ENCODE measurements at places on chromosomes 3 and 15.

DNA sequence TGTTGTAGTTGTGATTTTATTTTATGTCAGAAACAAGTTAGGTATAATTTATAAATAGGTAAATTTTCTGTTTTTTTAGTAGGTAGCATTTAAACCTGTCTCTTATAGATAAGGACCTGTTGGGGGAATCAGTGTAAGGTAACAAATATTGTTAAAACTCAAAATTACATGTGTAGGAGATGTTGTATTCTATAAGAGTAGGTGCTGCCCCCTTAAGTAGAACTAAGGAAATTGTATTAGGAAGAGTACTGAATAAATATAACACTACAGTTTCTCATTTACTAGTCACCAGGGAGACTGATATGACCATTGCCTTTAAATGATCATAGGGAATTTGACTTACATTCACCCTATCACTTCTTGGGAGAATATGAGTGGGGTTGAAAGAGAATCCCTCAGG, 31.2 kb downstream of the SLC25A36 start:
- no peak for DNase-seq

DNA sequence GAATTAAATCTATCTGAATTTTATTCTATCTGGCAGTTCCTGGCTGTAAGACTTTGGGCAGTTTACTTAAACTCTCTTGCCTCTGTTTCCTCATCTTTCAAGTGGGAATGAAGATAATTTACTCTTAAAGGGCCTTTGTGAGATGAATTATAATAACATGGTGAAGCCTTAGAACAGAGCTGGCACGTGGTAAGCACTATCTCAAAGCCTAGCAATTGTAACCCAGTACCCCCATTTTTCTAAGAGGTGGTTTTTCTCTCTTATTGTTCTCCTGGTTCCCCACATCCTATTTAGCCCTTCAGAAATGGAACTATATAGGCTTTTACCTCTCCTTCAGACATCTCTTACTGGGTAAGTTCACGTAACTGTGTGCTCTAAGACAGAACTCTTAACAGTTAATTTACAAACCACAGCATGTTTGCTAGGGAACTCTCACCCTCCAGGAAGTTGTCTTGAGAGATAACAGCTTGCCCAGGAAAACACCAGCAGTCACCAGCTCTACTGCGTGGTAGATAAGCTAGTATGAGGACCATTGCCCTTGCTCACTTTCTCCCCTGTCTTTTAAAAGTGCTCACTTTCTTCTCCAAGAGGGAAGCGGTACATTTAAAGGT, 12.3 kb upstream of the CRBN start:
- no peak for DNase-seq

DNA sequence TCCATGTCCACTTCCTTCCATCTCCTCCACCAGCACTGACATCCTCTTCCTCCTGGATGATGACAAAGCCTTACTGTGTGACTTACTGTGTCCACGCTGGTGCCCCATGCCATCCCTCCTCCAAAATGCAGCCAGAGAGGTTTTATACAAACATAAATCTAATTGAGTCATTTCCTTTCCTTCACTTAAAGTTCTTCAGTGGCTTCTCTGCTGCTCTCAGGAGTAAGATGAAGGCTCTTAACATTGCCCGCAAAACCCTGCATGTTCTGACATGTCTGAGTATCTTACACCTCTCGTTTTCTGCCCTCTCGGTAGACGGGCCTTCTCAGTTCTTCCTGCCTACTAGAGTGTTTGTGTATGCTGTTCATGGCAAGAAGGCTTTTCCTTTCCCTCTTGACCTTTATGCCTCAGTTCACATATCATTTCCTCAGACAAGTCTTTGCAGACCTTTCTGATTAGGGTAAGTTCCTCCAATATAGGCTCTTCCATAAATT, 175.5 kb downstream of the CFAP20DC start:
- no peak for DNase-seq

DNA sequence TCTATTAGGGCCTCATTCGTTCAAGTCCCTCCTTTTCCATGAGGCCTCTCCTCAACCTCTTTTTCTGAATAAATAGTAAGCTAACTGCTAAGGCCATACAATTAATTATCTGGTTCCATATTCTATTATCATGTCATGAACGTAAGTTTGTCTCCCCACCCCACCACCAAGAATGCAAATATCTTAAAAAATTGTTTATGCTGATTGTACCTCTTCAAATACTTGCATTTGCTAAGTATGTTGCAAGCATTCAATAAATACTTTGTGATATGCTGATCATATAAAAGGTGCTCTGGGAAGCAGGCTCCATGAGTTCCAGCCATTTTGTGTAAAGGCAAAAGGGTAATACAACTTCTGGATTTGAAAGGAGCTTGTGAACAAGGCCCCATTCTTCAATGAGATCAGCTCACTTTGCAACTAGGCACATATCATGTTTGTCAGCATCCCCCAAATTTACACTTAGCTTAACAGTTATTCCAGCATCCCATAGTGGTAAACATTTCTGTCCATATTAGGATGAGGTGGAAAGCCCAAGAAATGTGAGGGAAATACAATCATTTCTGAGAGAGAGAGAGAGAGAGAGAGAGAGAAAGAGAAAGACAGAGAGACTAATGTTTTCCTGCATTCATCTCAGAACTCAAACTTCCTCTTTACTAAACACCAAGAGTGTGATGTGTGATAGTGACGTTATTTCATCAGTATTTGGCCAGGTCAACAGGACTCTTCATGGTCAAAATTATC, 33.2 kb downstream of the SLC12A8 start:
- no peak for DNase-seq

GRCh38 chr15:46751303-46751702, 966.0 kb upstream of the SEMA6D start:
- no peak for DNase-seq

GRCh38 chr3:124652009-124652408, 78.2 kb upstream of the UMPS start:
- DNase-seq = no peak

DNA sequence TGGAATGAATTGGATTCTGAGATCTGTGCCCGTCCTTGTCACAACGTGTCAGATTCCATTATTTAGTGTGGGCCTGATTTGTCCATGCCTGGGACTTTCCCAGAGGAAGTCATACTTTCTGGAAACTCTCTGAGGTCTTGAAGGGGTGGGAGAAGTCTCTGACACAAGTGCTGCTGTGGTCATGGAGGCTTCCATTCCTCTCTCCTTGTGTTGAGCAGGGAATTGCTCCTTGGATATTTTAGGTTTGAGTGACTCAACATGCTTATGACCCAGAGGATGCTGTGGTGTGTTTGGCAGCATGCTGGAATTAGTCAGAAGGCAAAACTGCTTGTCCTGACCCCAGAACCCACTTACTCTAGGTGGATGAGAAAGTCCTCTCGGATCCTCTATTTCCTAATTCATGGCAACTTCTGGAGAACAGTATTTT, 132.1 kb downstream of the LPP start:
- DNase-seq = no peak

GRCh38 chr3:85631070-85631469, 672.3 kb downstream of the CADM2 start:
- DNase-seq = no peak

DNA sequence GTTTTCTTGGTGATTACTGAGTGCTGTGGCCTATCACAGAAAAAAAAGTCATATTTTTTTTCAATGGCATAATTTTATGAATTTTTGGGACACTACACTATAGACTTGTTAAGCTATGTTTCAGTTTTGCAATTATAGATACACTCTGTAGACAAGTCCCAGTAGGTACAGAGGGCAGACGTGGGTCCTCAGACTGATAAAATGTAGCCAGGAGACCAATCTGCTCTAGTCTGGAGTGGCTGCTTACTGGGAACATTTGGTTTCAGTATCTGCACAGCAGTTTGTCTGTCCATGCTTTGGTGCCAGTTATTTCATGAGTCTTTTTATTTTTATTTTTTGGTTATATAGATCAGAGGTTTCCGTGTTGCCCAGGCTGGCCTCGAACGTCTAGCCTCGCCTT, 313.4 kb upstream of the LRRFIP2 start:
- no peak for DNase-seq

DNA sequence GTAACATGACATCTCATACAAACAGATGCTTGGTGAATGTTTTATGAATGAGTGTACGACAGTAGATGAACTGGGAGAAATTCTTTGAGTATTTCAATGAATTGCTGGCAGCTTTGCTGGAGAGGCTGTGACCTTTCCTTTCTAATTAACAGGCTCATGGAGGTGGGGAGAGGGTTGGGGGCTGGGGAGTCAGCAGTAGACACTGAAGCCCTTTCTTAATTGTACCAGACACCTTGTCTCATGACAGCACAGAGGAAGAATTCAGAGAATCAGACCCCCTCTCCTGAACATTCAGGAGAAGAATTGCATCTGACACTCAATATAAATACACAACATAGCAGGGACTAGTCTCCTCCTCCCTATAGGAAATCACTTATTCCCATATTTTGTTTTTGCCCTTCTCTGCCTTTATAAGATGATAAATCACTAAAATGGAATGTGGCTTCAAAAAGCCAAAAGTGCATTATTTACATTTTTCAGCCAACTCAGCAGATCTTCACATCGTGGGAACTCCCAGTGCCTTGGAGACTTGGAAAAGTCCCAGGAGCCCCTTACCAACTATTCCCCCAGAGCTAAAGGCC, 66.2 kb upstream of the TPM1 start:
- DNase-seq = no peak

- DNase-seq = no peak
These were observed 6.3 kb upstream of the GALNT15 start for GRCh38 chr3:16168211-16168610.

DNA sequence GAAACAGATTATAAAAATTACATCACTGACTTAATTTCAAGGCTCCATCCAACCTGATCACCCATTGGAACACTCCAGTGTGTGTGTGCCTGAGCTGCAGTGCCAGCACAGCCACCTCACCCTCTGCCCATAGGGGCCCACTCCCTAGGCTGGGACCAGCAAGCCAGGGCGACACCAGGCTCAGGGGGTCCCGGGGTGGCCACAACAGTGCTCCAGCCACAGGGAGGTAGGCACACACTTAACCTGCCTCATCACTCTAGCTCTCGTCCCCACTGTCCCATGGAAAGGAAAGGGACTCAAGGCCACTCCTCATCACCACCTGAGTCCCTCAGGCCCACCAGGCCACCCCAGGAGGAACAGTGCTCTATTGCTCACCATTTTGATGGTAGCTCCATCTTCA, 24.9 kb downstream of the ZXDC start:
- DNase-seq = no peak

DNA sequence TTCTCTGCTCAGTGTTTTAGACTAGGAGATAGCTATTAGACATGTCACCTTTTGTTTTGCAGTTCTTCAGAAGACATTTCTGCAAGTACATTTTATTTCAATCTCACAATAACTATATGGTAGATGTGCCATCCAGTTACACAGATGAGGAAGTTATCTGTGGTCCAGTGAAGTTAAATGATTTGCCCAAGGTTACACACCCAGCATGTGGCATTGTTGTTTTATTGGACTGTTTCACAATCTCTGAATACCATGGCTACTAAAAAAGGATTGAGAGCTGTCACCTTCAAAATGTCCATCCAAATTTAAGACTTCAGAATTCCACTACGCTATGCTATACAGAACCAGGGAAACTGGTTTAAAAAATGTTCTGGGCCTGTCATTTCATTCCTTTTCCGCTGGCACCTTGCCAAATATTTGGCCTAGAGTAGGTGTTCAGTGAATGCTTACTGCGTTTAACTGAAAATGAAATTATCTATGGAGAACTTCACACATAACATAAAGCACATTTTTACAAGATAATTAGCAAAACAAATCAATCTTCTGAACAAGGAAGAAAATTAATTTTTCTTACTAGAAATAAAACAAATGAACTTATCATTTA, 20.2 kb downstream of the TM6SF1 start:
- no peak for DNase-seq

DNA sequence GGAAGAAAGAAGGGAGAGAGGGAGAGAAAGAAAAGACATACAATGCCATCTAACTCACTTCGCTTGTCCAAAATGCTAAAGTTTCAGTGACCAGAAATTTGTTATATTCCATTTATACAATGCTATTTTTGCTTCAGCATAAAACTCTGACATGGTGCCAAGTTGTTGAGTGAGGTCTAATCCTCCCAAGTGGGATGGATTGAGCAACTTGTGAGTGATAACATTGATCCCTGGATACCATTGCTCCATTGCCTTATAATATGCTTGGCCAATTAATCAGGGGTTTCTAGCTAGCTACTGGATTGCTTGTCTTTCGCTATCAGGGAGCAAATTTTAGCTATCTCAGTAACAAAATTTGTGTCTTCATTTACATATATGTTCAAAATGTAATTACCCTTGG, 615.6 kb upstream of the DPPA4 start:
- no peak for DNase-seq

GRCh38 chr3:17411157-17411877, 331.1 kb downstream of the TBC1D5 start:
- peak; percentile 36 for DNase-seq

DNA sequence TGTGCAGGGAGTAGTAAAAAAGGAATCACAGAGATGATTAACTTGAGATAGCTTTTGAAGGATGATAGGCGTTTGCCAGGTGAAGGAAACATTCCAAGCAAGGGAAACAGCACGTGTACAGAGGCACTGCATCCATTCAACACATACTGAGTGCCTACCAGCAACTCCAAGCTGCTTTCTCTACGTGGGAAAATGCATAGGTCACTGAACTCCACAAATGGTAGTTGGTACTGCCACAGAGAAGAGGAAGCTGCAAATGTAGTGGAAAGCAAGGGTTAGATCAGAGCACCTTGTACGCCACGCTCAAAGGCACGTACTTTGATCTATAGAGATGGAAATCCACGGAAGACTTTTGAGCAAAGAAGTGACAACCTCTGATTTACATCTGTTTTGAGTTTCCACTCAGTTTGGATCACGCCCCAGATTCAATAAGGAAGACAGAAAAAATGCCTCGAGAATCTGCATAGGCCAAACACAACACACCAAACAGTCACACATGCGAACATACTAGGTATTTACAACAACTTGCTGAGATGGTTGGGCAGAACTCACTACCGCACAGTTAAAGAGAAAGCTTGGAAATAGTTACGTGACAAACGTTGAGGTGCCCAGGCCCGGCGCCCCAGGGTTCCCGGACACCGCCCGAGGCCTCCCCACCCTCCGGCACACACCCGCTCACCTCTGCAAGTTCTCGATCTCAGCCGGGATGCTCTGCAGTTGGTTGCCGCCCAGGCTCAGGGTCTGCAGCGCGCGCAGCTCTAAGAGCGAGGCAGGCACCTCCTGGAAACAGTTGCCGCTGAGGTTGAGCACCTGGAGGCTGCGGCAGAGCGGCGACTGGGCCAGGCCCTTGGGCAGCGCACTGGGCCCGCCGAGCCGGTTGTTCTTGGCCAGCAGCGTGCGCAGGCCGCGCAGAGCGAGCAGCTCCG, 826 bp downstream of the LRRC58 start:
- DNase-seq = no peak

DNA sequence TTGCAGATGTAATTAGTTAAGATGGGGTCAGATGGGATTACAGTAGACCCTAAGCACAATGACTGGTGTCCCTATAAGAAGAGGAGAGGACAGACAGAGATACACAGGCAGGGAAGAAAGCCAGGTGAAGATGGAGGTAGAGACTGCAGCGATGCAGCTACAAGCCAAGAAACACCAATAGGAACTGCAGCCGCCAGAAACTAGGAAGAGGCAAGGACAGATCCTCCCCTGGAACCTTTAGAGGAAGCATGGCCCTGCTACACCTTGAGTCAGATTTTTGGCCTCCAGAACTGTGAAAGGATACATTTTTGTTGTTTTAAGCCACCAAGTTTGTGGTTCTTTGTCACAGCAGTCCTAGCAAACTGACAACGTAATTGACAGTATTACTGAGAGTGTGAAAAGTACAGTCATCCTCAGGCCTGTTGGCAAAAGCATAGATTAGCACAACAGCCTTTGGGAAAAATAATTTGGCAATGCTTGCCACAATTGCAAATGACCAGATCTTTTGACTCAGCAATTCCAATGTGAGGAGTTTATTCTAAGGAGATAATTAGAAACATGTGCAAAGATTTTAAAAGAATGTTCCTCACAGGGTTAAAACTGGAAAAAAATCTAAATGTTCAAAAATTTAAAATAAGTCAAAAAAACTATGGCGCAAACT, 82.6 kb upstream of the TJP1 start:
- DNase-seq = no peak
